Femur (tissue), 1 donor: ENCODE measurements at places on chromosomes 7 and 10.

DNA sequence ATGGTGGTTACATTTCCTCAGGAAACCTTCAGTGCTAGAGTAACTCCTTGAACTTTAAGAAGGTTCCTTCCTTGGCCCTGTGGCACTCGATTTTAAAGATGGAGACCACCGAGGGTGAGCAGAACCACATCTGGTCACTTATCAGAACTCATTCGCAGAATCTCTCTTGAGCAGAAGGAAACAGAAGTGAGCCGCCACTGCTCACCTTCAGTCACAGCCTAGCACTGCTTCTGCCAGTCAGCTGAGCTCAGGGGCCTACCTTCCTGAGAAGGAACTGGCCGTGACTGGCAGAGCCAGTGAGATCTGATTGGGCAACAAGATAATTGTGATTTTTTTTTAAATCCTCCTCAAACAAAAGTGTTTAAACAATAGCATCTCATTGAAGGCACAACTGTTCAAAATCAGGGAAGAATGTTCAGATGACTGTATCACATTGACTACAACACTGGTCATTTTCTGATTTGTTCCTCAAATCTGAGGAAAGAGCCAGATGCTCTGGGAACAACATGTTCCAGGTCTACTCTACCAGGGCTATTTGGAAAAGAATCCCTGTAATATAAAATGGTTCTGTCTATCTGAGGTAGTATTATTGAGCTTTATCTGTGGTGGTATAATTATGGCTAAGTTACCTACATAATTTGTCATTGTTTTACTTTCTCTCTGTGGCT, 2.7 kb upstream of the SYPL1 start:
- DNase-seq: no peak

- DNase-seq: no peak
Observed at GRCh38 chr10:67836488-67836887, 1.5 kb downstream of the DNAJC12 start.

DNA sequence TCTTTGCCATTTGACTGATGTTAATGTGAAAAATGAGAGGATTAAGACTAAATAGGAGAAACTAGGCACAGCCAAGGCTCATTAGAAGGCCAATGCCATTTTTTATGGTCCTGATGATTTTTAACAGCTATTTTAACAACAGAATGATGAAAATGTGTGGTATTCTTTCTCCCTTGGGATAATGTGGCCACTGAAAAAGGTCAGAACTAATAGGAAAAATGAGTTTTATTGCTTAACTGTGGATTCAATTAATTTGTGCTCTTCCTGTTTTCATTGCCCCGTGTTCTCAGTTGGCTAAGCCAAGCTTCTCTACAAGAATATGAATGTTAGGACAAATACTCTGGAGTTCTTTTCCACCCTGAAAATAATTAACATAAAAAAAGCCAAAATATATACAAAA, 56.6 kb downstream of the BMPER start:
- no peak for DNase-seq

DNA sequence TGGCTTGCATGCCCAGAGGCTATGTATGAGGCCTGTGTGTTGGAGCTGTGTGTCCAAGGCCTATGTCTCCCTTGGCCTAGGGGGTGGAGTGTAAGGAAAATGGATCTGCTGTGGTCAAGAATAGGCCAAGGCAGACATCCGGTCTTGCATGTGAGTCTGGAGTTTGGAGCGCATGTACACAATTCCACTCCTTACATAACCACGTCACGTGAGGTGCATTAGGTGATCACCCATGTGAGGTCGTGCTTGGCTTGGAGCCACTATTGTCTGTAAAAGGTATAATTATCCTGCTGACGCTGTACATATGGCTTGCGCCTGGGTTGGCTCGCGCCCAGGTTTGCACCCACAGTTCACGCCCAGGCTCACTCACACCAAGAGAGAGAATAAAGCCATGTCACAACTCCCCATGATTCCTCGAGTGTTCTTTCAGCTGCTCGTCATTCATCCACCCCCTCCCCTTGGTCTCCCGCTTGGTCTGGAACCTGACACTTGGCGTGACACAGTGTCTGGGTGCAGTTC, 105.5 kb downstream of the BICC1 start:
- DNase-seq: no peak

DNA sequence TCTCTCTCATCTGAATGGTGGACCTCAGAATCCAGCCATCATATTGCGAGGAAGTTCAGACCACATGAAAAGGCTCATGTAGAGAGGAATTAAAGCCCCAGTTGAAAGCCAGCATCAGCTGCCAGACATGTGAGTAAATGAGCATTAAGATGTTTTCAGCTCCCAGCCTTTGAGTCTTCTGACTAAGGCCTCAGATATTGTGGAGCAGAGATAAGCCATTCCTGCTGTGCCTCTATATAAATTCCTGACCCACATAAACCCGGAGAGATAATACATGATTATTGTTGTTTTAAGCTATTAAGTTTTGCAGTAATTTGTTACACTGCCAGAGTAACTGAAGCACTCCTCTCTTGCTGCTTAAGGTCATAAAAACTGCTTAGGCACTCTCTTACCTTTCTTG, 14.6 kb downstream of the FAM149B1 start:
- DNase-seq: no peak

DNA sequence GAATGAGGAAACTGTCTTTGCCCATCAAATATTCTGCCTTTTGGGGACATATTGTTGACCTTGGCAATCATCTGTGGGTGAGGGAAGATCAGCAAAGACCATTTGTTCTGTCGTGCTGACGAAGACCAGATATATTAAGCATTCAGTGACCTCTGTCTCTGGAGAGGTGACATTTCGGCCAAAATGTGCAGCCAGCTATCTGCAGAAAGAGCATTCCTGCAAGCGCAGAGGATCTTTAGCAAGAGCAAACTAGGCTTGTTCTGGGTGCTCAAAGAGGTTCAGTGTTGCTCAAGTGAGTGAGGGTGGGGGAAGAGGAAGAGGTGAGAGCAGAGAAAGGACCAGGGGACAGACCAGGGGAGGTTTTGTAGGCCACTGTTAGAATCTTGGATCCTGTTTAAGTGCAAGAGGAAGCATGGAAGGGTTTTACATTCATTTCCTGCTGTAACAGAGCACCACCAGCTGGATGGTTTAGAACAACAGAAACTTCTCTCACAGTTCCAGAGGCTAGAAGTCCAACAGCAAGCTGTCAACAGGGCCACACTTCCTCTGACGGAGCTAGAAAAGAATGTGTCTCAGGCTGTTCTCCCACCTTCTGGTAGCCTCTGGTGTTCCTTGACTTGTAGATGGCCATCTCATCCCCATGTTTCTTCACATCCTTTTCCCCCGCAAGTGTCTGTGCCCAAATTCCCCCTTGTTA, 11.2 kb downstream of the C10orf120 start:
- no peak for DNase-seq

- DNase-seq: peak; percentile 81
Observed at GRCh38 chr10:7408291-7409044, 2.4 kb downstream of the SFMBT2 start.

DNA sequence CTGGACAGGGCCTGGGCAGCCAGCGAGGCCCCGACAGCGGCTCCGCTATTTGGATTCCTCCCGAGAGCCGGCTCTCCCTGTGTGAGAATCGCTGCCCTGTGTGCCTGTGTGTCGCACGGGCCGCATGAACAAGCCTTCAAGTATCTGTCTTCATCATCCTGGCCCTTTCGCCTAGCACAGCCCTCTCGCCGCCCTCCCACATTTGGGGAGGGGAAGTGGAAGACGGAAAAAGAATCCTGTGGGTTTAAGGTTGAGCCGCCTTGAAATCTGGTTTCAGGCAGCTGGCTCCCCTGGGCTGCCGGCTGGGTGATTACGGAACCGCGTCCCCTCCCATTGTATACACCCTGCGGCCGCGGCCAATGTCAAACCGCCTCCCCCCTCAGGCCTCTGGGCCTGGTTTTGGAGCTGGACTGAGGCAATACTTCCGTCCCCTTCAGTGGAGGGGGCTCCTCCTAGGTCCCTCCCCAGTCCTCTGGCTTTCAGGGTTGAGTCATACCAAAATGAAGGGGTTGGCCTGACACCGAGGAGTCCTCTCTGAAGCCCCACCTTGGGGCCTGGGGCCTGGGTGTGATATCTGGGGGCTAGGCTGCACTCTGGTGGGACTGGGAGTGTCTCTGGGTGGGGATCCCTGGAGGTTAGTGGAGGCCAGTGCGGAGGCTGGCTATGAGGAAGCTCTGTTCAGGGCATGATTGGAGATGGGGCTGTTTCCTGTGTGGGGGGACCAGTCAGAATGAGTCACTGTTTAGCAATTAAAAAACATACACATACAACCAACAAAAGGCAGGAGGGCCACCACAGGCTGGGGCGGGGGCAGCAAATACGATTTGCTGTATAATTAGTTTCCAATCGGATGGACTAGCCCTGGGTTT, 1.7 kb downstream of the TRIM8 start:
- peak; percentile 96 for DNase-seq

GRCh38 chr10:117928741-117929140, 118.0 kb downstream of the RAB11FIP2 start:
- no peak for DNase-seq

DNA sequence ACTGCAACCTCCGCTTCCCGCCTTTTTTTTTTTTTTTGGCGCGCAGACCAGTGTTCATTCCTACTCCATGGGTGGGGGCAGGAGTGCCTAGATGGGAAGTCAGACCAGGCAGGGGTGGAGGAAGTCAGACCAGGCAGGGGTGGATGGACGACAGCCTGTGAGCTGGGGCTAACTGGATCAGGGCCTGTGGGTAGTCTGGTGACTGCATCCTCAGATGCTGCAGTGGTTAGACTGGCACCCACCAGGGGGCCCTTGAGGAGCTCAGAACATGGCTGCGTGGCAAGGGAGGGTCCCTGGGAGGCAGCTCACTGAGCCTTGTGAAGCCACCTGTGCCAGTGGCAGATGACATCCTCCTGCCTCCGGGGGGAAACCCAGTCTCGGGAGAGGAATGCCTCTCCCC, 35.1 kb downstream of the RCC1L start:
- DNase-seq: no peak

- DNase-seq: no peak
Observed at GRCh38 chr7:24178811-24179570, 105.0 kb upstream of the NPY start.

DNA sequence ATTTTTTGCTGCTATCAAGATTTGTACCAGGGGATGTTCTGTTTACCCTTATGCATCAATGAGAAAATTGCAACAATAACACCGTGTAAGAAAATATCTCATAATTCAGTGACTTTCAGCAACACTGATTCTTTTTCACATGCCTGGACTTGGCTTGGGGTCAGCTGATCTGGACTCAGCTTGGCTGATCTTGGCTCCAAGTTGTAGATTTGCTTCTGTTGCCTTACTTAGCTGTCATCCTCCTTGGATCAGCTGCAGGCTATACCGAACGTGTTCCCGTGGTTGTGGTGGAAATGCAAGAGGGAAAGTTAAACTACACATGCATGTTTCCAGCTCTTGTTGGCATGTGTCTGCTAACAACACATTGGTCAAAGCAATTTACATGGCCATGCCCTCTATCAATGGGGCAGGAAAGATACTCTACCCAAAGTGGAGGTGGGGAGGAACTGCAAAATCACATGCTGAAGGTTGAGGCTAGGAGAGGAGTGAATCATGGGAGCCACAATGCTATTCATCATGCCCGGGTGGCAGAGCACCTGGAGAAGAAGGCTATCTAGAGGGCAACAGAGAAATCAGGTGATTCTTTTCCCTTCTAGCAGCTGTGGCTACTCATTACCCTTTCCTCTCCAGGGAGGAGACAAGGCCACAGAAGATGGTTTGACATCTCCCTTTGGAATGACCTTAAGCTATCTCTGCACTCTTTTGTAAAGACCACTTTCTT, 1276.3 kb upstream of the AUTS2 start:
- DNase-seq: peak; percentile 49
